ENCODE measurements at places on chromosomes 7 and 10. TPM values are rescaled to one million over a fixed set of nuclear protein-coding genes. Genes with fewer than 3 reads are reported as not detected.
A peak's percentile ranks its signal among the peaks of the same experiment; 100 is the strongest.

- no peak for DNase-seq
- H3K27me3 ChIP-seq = no peaks in the 10 kb centered on the region
- no peak overlapping the region for H3K27ac ChIP-seq
- no peak overlapping the region for H3K4me3 ChIP-seq
- H3K4me1 ChIP-seq = no peaks in the 10 kb centered on the region
Measured at GRCh38 chr10:18497806-18498369, 153.5 kb downstream of the NSUN6 start.

Gene C10orf71
- 0.09 TPM for total RNA-seq

DNA sequence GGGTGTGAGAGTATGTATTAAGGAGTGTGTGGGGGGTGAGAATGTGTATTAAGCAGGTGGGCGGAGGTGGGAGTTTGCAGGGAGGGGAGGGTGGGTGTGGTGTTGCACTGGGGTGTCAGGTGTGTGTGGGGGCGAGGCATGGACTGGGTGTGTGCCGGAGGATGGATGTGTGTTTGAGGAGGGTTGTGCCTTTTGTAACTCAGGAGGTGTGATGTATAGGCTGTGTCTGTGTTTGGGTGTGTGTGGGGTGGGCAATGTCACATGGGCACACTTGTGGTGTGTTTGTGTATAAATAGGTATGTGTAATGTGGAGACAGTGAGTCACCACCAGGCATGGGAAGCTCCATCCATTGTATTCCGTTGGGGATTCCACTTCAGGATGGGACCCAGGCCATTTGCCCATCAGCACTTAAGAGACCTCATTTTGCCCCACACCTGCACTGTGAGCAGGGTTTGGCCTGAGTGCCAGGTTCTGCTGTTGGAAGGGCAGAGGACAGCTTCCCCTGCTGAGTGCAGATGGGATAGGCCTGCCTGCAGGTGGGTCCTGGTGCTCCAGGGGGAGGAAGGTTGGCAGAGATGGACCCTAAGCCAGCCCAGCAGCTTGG, 5.8 kb downstream of the UNC5B start:
- no peak for DNase-seq
- H3K36me3 ChIP-seq = no peaks in the 10 kb centered on the region
- H3K27ac ChIP-seq = no peak overlapping the region
- no peak overlapping the region for H3K4me3 ChIP-seq
- no peaks in the 10 kb centered on the region for H3K27me3 ChIP-seq

DNA sequence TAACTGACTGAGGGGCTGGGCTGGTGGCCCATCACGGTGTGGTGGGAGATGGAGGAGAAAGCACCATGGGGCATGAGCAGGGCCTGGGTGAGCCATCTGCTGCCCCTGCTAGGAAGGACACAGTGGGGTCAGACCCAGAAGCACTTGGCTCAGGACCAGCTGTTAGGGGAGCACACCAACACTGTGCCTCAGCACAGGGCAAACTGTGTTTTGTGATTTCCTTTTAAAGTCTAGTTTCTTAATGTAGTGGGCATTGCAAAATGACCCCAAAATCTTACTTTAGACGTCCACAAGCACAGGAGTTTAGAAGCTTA, 41.2 kb downstream of the NCAPG2 start:
- no peak overlapping the region for H3K4me3 ChIP-seq
- H3K27ac ChIP-seq = no peak overlapping the region
- no peak for DNase-seq

GRCh38 chr7:22601408-22601807, 101.4 kb upstream of the STEAP1B start:
- H3K4me3 ChIP-seq = no peak overlapping the region
- H3K27ac ChIP-seq = no peak overlapping the region
- H3K27me3 ChIP-seq = no peaks in the 10 kb centered on the region
- H3K4me1 ChIP-seq = peaks cover 2% of the 10 kb centered on the region

DNA sequence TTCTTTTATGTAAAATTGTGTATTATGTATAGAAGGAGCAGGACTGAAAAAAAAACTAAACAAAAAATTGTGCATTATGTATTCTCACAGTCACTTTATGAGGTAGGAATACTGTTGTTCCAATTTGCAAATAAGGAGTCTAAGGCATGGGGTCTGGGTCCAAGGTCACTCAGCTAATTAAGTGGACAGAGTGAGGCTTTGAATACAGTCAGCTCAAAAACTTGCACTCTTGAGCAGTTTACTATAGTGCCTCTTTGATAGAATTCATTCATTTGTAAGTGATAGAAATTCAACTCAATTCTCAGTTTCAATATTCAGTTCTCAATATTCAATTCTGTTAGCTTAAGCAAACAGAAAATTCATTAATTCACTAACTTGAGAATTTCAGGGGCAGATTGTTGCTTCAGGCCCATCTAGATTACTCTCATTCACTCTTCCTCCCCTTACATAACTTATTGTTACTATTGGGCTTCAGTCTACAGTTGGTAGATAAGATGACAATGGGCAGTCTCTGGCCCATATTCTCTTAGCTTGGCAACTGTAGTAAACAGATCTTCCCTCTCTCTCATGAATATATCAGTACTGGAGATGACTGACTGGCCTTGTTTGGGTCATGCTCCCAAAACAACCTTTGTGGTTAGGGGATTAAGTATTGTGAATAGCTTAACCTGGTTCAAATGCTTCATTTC, 86.6 kb downstream of the BTAF1 start:
- DNase-seq = no peak
- no peak overlapping the region for H3K27ac ChIP-seq
- H3K27me3 ChIP-seq = no peaks in the 10 kb centered on the region
- H3K36me3 ChIP-seq = peaks cover 2% of the 10 kb centered on the region
- H3K4me1 ChIP-seq = no peaks in the 10 kb centered on the region

GRCh38 chr10:83542774-83543411, 596.4 kb upstream of the GHITM start:
- no peak for DNase-seq
- H3K27ac ChIP-seq = no peak overlapping the region
- no peaks in the 10 kb centered on the region for H3K27me3 ChIP-seq

GRCh38 chr7:25031007-25031406, 51.0 kb upstream of the OSBPL3 start:
- H3K4me3 ChIP-seq = no peak overlapping the region
- H3K27me3 ChIP-seq = peaks cover 1% of the 10 kb centered on the region
- no peaks in the 10 kb centered on the region for H3K36me3 ChIP-seq
- H3K4me1 ChIP-seq = no peaks in the 10 kb centered on the region

DNA sequence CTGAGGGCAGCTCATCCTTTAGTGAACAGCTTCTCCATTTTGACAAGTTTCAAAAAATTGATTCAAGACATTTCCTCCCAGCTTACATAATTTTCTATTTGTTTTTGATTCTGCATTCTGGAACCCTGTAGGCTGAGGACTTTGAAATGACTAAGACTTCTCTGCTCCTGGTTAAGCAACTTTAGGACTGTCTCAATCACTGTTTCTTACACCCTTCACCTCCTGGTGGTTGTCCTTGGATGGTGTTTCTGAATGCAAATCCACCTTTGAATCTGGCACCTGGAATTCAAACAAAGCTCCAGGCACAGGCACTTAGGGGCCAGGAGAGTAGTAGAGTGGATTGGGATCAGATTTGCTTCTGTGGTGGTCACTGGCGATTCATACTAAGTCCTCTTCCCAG, 595.5 kb downstream of the LRMDA start:
- H3K27ac ChIP-seq = no peak overlapping the region
- H3K4me1 ChIP-seq = no peaks in the 10 kb centered on the region
- H3K27me3 ChIP-seq = no peaks in the 10 kb centered on the region
- H3K36me3 ChIP-seq = no peaks in the 10 kb centered on the region
- H3K4me3 ChIP-seq = no peak overlapping the region

GRCh38 chr7:93242106-93242505, 9.9 kb downstream of the VPS50 start:
- H3K27ac ChIP-seq = no peak overlapping the region
- H3K4me1 ChIP-seq = no peaks in the 10 kb centered on the region
- H3K36me3 ChIP-seq = no peaks in the 10 kb centered on the region
- H3K4me3 ChIP-seq = no peak overlapping the region
- no peaks in the 10 kb centered on the region for H3K27me3 ChIP-seq

Gene RELN
- total RNA-seq = 3.6 TPM

DNA sequence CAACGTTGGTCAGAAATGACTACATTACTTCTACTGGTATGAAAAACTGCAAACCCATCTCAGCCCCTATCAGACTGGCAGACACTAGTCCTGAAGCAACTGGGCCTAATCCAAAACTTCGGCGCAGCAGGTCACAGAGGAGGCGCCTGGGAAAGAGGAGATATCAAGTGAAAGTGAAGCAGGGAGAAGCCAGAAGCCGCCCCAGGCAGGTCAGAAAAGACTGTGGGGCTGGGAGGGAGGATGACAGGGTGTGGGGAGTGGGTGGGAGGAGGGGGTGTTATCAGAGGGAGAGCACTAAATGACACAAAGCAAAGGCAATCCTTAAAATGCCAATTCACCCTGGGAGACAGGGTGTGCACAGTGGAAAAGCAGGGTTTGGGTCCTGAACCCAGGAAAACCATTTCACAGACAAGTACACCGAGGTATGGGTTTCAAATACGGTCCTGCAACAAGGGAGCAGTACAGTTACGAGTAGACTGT, 731 bp downstream of the CHCHD3 start:
- H3K27me3 ChIP-seq = no peaks in the 10 kb centered on the region
- peak overlapping the region; percentile 26 for H3K27ac ChIP-seq
- H3K4me1 ChIP-seq = no peaks in the 10 kb centered on the region
- no peak for DNase-seq
- peak overlapping the region; percentile 58 for H3K4me3 ChIP-seq

DNA sequence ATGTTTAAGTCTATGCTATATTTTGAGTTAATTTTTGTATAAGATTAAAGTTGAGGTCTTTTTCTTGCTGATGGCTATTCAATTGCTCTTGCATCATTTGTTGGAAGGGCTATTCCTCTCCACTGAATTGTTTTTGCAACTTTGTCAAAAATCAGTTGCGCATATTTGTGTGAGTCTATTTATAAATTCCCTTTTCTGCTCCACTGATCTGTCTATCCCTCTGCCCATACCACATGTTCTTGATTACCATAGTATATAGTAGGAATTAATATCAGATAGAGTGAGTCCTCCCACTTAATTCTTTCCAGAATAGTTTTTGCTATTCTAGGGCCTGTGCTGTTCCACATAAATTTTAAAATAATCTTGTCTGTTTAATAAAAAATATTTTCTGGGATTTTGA, 152.4 kb upstream of the ADCY1 start:
- no peak overlapping the region for H3K27ac ChIP-seq
- DNase-seq = no peak
- no peaks in the 10 kb centered on the region for H3K36me3 ChIP-seq
- H3K4me1 ChIP-seq = no peaks in the 10 kb centered on the region
- H3K4me3 ChIP-seq = no peak overlapping the region
- H3K27me3 ChIP-seq = no peaks in the 10 kb centered on the region

Gene LRRN3
- 0.51 TPM for total RNA-seq

DNA sequence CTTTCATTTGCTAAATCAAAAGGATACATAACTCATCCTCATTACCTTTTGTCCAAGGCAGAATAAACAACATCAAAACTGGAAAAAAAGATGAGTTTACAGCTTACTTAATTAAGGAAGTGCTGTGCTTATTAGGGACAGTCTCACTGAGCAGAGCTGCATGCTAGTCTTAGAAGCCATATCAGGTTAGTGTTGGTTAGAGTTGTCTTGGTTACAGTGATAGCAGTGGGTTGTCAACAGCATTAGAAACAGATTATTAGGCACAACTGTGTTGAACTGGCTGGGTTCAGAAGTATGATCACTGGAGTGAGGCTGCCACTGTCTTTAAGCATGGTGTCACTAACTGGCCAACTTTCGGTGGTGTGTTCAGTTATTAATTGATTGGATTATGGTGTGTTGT, 503.9 kb upstream of the IGFBP3 start:
- no peak for DNase-seq
- no peak overlapping the region for H3K27ac ChIP-seq
- H3K36me3 ChIP-seq = no peaks in the 10 kb centered on the region
- no peak overlapping the region for H3K4me3 ChIP-seq
- no peaks in the 10 kb centered on the region for H3K4me1 ChIP-seq
- no peaks in the 10 kb centered on the region for H3K27me3 ChIP-seq

DNA sequence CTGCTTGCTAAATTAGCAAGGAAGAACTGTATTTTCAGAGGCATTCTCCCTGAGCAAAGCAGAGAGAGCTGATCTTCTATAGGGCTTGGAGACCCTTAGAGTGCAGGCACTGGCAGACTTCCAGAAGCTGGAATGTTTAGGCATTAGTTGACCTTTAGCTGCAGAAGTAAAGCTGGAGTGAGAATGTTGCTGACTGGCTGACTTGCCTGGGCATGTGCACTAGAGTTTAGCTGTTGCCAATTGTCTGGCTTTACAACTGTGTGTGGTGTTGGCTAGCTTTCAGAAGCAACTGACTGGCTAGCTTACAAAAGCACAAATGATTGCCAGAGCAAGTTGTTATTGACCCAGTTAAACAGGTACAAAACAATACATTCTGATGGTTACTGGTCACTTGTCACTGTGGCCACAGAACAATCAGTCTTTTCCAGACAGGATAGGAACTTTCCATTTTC, 25.1 kb downstream of the FAM13C start:
- H3K4me3 ChIP-seq = no peak overlapping the region
- no peaks in the 10 kb centered on the region for H3K36me3 ChIP-seq
- H3K27me3 ChIP-seq = no peaks in the 10 kb centered on the region
- no peak for DNase-seq
- H3K4me1 ChIP-seq = peaks cover 7% of the 10 kb centered on the region

Gene PRKCQ
- total RNA-seq = 0.45 TPM

GRCh38 chr7:158655931-158656441, 48.6 kb downstream of the NCAPG2 start:
- no peak overlapping the region for H3K27ac ChIP-seq
- no peak for DNase-seq
- no peaks in the 10 kb centered on the region for H3K36me3 ChIP-seq
- no peaks in the 10 kb centered on the region for H3K27me3 ChIP-seq
- no peak overlapping the region for H3K4me3 ChIP-seq

DNA sequence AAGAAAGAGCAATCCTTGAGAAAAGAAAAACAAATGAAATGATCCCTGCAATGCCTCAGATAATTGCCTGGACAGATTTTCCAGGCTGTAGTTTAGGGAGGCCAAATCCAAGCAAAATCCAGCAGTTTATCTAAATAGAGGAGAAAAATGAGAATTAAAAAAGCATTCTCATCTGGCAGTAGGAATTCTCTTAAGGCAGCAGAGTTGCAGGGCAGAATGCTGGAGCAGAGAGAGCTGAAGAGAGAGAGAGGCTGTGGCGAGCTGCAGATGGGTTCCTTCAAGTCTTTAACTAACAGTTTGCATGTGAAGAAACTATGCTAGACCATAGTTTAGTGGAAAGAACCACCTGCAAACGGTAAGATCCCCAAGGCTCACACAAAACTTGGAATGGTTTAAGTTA, 6.0 kb upstream of the LIPA start:
- H3K36me3 ChIP-seq = no peaks in the 10 kb centered on the region
- H3K27ac ChIP-seq = no peak overlapping the region
- no peaks in the 10 kb centered on the region for H3K4me1 ChIP-seq
- DNase-seq = no peak
- no peaks in the 10 kb centered on the region for H3K27me3 ChIP-seq

- no peak for DNase-seq
- no peaks in the 10 kb centered on the region for H3K4me1 ChIP-seq
- no peak overlapping the region for H3K4me3 ChIP-seq
- no peaks in the 10 kb centered on the region for H3K36me3 ChIP-seq
Measured at GRCh38 chr10:78474743-78475142, 441.1 kb downstream of the RPS24 start.

Gene CFAP46
- 0.42 TPM for total RNA-seq

Gene GLI3
- 34.9 TPM for total RNA-seq

Gene GAD2
- not detected for total RNA-seq

Measured in aorta (tissue), 5 donors.